SHP77 treated with DMSO at 0.1 percent for 48 hours (cell line): ENCODE measurements at places on chromosomes 2 and 18.

GRCh38 chr2:174873471-174873870 is 109.2 kb upstream of the CHRNA1 start:
- DNase-seq: no peak

- peak; percentile 35 for DNase-seq
Measured at GRCh38 chr2:230712443-230713330, at the start of gene CAB39. Gene CAB39, plus strand, starts transcription at chr2:230712842. Its CDS starts 47,160 bp downstream, at chr2:230760002.

DNA sequence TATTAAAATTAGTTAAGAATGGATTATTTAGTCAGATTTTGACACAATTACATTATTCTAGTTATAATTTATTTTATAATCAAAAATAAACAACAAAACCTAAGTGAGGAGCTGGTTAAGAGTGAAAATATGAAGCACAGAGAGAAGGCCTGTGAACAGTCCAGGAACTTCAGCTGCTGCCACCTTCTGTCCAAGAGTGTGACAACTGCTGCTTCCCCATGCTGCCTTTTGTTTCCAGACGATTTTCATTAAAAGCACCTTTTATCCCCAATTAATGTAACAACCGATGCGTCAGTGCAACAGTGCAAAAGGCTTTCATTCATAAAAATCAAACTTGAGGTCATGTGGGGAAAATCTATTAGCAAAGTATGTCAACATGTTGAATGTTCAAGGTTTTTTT is 363.6 kb downstream of the CTNNA2 start:
- no peak for DNase-seq

GRCh38 chr2:60230037-60230436 is 323.4 kb downstream of the BCL11A start:
- DNase-seq: no peak

- DNase-seq: no peak
Measured at GRCh38 chr18:2406544-2406943, 164.8 kb downstream of the METTL4 start.
